ENCODE measurements at places on chromosomes 3 and 15.

GRCh38 chr3:134460965-134461364 lies 24.8 kb downstream of the ANAPC13 start:
- no peak for DNase-seq

- no peak for DNase-seq
These were observed 142.3 kb downstream of the RORA start for GRCh38 chr15:61086756-61087155.

DNA sequence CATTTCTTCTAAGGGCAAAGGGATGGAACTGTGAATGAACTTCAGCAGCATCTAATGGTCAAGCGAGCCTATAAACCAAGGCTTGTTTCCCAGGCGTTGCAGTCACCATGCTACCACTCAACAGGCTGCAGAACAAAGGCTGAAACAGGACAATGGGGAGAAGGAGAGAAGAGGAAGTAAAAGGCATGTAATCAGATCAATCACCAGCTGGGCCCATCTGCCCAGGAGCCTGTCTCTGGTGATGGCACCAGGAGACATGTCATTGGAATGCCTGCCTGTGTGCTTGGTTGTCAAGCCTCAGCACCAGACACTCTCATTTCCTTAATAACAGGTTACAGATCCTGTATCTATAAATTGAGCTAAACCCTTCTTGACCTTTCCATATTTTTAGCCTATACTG lies 81.7 kb upstream of the UMPS start:
- DNase-seq = no peak

DNA sequence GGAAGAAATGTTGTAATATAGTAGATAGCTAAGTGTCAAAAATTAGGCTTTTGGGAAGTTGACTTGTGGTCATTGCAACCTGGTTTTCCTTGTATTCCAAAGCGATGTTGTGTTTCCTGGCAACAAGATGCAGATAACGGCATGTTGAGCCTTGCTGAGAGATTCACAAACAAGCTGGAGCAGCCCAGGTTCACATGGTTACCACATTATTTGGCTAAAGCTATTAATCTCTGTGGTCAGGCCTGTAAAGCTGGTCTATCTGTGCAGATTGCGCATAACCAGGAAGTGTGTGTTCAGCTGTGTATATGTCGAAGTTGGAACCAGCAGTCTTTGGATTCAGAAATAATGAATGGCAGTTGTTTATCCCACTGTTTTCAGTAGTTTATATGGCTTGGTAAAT lies 6.6 kb downstream of the TIPARP start:
- peak; percentile 33 for DNase-seq
